Hypothalamus (tissue), 51 donors: ENCODE measurements at places on chromosomes 2 and 18.

DNA sequence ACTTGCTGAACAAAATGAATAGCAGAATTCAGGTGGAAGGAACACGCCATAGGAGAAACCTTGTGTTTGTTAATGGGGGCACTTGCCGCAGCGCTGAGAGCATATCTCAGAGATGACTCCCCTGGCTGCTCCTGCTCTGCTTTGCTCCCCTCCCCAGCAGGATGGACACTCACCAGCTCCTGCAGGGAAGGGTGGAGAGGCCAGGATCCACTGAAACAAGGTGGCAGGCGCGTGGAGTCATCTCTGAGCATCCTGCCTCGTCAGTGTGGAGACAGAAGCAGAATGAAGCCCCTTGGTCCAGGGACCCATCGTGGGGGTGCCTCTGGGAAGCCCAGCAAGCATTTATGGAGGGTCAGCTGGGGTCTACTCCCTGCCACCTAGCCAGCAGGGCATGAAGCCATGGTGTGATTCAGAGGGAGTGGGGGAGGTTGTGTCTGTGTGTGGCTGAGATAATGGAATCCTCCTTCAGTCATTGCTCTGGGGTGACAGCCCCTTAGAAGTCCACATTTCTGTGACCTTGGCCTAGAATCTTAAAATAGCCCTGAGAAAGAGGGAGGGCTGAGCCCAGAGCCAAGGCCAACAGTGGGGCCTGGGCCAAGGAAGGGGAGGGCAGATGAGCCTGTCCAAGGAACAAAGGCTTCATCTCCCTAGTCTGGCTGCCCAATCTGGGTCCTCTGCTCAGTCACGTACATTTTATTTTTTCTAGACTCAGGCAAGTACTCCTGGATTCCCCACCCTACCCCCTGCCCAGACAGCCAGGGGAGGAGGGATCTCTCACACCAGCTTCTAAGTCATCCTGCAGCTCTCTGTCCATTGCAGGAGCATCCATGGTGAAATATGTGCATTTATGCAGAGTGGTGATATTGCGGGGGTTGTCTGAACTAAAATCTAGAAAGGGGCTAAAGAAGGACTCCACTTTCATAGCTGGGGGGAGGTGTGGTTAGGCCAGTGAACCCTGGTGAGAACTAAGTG, 215.4 kb downstream of the ZBTB7C start:
- no peak for DNase-seq

- no peak for DNase-seq
Measured at GRCh38 chr2:42804338-42804737, 12.0 kb upstream of the HAAO start.

GRCh38 chr2:150490466-150490865, 3.0 kb upstream of the RND3 start:
- no peak for DNase-seq

DNA sequence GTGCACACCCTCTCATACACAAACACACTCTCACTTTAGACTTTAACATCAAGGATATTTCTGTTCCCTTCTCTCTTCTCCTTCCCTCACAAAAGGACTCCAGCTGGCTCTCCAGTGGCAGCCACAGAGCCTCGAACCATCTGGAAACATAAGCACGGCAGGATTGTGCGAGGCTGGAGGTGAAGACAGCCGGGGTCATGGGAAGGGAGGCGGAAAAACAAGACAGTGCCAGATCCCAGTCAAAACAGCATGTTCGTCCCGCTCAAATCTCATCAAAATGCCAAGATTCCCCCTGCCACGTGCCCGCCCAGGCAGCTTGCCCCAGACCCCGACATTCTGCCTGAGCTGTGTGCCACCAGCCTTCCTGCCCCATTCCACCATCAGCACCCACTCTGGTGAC, 180.3 kb downstream of the ZBTB7C start:
- DNase-seq = no peak

- DNase-seq = peak; percentile 73
Measured at GRCh38 chr18:24726727-24727492, 266.5 kb downstream of the HRH4 start.

DNA sequence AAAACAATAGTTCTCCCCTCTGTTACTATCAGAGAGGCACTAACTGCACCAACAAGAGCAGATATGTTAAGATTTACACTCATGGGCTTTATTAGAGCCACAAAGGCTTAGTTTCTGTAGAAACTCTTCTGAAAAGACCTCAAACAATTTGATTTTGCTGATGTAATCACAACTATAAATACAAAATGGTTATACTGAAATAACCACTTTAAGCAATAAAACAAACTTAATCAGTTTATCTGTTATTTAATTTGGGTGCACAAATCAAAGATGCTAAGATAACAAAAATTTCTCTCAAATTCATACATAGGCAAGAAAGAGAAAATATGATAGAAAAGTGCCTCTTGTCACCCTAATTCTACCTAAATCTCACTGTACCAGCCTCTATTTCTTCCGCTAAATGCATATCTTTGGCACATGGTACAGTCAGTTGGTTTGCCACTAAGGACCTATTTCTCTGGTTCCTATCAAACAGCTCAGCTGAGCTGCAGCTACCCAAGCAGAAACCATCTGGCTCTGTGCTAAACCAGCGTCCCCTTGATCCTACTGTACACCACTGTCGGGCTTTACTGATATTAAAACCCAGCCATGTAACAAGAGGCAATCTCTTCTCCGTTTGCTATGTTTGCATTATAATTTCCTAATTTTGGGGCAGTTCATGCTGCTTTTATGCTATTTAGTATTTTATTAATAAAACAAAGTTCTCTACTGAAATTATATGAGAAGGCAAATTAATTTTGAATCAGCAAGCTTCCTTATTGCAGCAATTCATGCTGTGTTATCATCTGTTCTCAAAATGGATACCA, 60.1 kb downstream of the CWC22 start:
- DNase-seq = no peak

DNA sequence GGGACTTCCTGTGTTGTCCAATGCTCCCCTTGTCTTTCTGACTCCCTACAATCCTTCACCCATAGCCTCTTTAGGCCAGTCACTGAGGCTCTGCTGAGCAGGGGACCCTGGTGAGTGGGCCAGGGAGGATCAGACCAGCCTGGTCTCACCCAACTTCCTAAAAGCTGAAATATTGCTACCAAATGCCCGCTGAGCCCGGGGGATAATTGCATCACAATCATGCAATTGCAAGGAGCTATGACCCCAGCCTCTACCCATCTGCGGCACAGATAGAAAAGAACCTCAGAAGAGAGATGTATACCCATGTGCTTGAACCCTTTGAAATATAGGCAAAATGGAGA, 3.7 kb upstream of the SP100 start:
- DNase-seq = no peak

DNA sequence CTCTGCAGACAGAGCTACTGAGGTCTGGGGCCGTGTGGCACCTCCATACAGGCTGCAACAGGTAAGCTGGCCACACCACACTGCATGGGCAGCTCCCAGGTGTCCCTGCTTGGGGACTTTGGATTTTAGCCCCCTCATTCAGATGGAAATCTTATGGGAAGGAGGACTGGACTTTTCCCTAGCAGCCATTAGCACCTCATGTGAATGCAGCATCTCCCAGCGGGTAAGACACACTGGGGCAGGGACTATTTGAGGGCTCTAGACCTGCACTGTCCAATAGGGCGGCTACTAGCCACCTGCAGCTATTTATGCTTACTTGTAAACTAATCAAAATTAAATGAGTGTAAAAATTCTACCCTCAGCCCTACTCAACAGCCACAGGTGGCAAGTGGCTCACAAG, 34.2 kb upstream of the GLI2 start:
- DNase-seq = no peak

DNA sequence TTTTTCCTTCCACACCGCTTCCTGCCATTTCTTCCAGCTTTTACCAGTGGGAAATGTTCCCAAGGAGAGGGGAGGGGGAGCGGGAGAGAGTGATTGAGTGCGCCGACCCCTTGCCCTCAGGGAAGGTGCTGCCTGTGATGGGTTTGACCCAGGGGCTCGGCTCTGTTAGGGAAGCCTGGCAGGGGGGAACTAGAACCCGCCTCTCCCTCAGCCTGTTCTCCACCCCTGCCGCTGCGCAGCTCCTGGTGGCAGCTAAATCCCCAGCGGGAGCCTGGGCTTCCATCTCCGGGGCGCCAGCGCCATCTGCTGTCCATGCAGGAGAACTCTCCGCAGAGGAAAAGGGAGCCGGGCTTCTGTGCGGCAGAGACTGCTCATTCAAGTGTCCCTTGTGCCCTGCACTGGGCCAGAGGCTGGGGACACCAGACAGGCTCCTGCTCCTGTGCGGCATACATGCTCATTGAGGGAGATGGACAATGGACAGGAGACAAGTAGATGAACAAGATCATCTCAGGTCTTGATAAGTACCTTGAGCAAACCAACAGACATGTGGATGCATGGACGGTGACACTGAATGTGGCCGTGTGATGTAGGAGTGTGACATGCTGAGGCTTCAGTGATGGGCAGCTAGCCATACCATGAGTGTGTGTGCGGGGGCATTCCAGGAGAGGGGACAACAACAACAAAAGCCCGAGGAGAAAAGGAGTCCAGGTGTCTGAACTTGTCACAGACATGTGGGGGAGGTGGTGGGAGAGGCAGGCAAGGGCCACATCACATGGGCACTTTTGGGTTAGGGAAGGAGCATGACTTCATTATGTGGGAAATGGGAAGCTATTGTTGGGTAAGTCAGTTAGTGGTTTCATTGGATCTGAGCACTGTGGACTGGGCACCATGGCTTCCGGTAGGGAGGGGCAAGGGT, 13.3 kb downstream of the CHPF start:
- DNase-seq = peak; percentile 59

DNA sequence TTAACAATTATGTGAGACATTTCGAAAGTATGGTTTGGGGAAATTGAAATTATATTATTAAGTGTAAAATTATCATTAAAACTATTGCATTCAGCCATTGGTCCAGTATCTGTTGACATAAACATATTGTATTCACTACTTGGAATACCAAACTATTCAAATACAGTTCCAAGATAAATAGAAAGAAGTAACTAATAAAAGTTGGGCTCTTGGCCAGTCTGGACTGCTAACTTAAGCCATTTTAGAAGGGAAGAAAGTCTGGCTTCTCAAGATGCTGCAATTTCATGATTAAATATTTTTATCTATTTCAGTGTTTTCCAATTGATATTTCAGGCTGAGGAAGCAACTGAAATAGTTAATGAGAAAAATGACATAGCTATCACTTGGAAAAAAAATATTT, 109.8 kb upstream of the CHRNA1 start:
- no peak for DNase-seq

GRCh38 chr2:174059178-174059883, 94.2 kb upstream of the SP3 start:
- no peak for DNase-seq

- DNase-seq = no peak
Measured at GRCh38 chr18:52615943-52616342, 275.9 kb downstream of the DCC start.

DNA sequence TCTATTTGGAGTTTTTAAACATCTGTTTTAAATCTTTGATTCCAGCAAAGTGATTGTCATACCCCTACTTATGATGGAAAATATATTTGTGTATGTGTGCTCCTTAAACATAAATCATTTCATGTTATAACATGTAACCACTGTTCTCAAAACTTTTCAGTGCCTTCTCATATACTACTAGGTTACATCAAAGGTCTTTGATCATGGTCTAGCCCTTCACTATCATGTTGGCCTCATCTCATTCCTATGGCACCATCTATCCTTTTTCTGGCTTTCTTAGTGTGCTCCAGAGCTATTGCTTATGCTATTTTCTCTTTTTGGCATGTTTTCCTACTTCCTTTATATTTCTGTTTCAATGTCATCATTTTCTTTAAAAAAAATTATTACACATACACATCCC, 367.9 kb upstream of the SLC39A10 start:
- DNase-seq = no peak

- DNase-seq = no peak
Measured at GRCh38 chr2:196324211-196324610, 152.8 kb upstream of the STK17B start.

GRCh38 chr2:112159454-112159921, 21.3 kb downstream of the FBLN7 start:
- DNase-seq = no peak

- DNase-seq = no peak
Measured at GRCh38 chr18:10688766-10689165, 162.9 kb downstream of the NAPG start.

GRCh38 chr2:108436976-108437375, 12.0 kb upstream of the GCC2 start:
- no peak for DNase-seq

DNA sequence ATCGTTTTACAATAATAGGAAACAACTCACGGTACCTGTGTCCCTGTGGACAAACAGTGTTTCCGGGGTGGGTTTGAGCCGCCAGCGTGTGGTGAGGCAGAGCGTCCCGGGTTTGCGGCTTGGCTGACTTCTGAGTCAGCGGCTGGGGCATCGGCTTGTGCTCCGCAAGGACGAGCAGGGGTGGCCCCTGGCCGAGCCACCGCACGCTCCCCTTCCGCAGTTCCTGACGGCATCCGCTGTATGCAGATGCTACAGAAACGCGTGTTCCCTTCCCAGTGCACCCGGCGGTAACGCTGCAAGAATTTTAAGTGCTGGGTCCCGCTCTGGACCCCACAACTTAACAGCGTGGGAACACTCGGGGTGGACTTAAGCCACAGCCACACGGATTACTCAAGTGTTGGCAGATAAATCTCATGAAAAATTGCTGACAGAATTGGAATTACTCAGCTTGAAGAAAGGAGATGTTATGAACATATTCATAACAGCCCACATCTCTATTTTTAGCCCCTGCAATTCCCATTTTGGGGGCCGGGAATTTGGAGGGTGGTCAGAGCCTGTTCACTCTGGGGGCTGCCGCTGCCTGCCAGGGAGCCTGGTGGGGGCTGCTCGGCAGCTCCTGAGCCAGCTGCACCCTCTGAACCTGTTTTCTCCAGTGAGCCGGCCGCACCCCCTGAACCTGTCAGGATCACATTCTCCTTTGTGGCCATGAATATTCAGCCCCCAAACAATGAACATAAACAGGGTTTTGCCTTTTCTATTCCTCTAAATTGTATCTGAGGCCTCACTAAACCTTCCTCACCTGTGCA, 12.6 kb upstream of the KCNG2 start:
- DNase-seq = no peak

DNA sequence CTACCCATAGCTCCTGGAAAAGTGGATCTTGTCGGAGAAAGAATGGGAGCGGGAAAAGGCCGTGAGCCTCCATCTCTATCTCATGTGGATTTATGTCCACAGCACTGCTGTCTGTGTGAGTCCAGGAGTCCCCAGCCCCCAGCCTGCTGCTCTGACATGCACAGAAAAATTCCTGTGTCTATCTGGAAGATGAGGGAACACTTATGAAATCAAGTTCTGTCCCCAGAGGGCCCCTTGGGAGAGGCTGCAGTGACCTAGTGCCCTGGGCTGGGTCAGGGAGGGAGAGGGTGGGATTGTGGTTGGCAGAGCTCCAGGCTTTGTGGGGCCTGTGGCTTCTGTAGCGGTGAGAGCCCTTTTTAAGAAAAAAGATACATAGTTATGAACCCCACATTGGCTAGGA, 37.6 kb downstream of the HJURP start:
- DNase-seq = no peak

GRCh38 chr2:50167271-50167670, 864.7 kb downstream of the NRXN1 start:
- DNase-seq = no peak

GRCh38 chr18:12838178-12838634, 45.8 kb downstream of the PTPN2 start:
- DNase-seq = no peak

GRCh38 chr2:209642146-209642820, 129.3 kb upstream of the UNC80 start:
- no peak for DNase-seq

GRCh38 chr2:68744366-68744912, 9.8 kb downstream of the ARHGAP25 start:
- no peak for DNase-seq
